Germinal center (tissue), 1 donor: ENCODE measurements at places on chromosomes 5 and 9.

GRCh38 chr5:158267228-158267627, 408.3 kb upstream of the CLINT1 start:
- DNase-seq: no peak

- DNase-seq: no peak
Observed at GRCh38 chr9:33272061-33272460, 7.2 kb downstream of the CHMP5 start.

GRCh38 chr9:33719581-33720374, 75.6 kb upstream of the PRSS3 start:
- DNase-seq: peak; percentile 36

- DNase-seq: no peak
Observed at GRCh38 chr5:124021776-124022175, 509.8 kb downstream of the CSNK1G3 start.

GRCh38 chr5:38925154-38925925, 79.5 kb downstream of the OSMR start:
- DNase-seq: no peak

DNA sequence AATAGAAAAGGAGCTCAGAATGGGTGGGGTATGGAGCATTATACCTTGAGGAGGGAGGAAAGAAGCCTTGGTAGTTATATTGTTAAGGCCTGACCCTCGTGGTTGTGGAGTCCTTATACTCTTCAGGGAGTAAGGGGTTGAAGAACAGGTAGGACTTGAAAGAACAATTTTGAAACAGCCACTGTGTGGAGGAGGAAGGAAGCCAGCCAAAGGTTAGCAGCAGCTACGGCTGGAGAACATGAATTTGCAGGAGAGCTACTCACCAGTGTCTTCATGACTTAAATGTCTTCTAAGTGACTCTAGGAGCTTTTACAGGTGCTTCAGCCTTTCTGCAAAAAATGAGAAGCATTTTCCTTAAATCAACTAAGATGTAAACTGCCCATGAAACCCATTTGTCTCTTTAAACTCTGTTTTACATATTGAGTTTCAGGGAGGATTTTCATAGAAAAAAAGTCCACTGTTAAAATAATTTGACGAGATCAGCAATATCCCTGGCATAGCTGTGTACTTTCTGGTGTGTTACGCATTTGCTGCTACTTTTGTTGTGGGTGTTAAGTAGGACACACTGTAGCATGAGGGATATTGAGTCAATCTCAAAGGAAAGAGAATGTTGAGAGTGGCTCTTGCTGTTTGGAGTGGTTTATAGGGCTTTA, 110.6 kb upstream of the ELL2 start:
- DNase-seq: no peak

DNA sequence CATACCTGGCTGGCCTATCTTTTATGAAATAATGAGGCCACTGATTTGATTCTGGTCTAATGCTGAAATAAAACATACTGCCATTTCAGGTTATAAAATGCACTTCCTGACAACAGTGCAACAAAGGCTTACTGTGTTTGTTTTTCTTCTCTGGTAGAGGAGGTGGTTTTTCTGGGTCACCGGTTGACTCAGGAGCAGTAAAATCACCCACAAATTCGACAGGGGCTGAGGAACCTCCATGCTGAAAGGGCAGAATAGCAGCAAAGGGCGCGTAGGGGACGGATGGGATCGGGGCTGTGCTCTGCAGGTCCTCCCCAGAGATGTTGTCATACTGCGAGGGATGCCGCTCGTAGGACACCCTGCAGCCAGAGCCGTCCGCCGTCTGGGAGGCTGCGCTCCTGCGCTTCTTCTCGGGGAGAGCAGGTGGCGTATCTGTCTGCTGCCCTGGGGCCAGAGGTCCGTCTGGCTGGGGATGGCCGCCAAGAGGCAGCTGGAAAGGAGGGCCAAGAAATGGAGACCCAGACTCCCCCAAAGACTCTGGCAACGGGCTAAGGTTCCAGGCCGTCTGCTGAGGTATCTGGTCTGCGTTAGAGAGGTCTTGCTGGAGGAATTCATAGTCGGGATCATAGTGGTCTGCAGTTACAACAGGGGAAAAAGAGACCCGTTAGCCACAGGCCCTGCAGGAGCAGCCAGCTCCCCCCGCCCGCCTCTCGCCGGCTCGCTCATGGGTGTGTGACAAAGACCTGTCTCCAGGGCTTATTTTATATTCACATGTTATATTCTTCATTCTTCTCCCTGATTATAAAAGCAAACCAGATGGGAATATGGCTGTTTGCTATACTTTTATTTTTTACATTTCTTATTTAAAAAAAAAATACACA, 80.7 kb downstream of the PRRT1B start:
- DNase-seq: no peak

DNA sequence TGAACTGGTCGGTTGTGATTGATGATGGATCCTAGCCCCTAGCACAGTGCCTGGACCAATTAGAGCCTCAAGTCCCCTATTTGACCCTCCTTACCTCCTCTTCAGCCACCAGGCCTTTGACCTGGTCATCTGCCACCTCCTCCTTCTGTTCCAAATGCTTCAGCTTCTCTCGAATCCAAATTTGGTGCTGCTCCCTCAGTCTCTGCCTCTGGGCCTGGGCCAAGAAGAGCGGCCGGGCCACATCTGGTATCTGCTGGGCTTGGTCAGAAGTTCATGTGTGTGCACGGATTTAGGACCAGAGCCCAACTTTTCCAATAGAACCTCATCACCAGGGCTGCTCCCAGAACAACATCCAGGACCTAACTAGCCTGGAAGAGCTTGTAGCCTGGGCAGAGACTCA, 6.5 kb downstream of the SLC35A4 start:
- DNase-seq: no peak

- no peak for DNase-seq
Observed at GRCh38 chr9:109186857-109187520, 19.9 kb upstream of the FRRS1L start.

DNA sequence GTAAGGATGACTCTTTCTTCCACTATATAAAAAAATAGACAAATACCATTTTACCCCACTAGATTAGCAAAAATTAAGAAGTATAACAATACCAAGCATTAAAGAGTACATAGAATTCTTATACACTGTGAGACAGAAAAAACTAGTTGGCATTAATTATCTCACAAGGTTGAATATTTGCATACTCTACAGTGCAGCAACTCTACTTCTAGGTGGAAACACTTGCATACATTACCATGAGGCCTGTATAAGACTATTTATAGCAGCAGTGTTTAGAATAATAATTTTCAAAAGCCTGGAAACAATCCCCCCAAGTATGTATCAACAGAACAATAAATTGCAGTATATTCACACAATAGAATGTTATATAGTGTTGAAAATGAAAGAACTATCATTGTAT, 19.0 kb upstream of the PURA start:
- DNase-seq: no peak

DNA sequence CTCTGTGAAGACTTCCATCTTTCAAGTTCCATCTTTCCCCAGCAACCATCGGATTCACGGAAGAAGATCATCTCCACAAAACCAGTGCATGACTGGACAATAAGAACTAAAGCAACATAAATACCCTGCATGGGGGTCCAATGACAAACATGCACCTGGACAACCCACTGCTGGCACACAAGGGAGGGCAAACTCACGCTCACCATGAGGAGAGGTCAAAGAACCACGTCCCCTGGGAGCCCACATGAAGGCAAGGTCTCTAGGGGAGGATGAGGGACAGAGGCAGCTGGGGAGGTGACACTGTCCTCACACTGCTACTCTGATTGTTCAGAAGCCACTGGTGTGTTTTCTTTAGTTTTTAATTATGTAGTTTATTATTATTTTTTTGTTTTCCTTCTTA, 190.8 kb downstream of the MED10 start:
- DNase-seq: no peak

GRCh38 chr9:109940561-109940960, 160.6 kb downstream of the PALM2AKAP2 start:
- DNase-seq: no peak

- no peak for DNase-seq
Observed at GRCh38 chr5:104793755-104794080, 1231.1 kb upstream of the NUDT12 start.

GRCh38 chr5:78811121-78811817, 162.7 kb upstream of the LHFPL2 start:
- DNase-seq: no peak

DNA sequence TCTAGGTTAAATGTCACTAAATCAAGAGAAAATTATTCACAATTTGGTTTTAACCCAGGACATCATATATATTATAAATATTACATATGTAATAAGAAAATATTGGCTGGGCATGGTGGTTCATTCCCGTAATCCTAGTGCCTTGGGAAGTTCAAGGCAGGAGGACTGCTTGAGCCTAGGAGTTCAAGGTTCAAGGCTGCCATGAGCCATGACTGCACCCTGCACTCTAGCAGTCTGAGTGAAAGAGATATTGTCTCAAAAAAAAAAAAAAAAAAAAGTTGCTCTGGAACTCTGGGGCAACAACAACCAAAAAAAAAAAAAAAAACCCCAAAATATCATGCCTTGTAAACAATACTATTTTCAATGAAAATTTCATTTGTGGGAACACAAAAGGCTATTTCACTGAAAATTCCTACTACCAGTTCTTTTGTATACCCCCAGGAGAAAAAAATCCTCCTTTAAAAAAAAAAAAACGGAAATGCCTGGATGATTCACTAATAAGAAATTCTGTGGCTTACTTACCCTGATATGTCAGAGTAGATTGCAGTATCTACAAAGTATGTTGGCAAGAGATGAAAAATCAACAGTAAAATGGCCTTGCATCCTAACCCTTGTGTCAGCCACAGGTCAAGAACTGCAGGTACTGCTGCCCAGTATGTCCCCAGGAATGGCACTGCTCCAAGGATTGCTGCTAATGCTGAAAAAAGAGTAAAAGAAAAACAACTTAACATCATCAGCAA, 22.6 kb upstream of the CTNNAL1 start:
- DNase-seq: no peak

DNA sequence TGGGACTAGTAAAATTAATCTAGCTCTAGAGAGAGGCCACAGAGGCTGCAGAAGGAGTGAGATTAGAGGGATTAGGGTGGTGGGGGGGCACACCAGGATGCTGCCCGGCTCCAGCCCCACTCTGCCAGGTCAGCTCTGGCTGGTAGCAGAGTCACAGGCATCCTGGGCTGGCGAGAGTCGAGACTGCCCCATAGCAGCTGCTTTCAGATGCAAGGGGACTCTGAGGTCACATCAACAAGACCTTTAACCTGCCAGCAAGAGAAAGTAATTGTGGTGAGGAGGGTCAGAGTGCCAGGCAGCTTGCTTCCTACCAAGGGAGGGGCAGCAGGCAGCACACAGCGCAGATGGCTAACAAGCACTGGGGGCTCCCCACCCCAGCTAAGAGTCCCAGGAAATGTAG, 7.5 kb downstream of the EPB41L4B start:
- DNase-seq: no peak

DNA sequence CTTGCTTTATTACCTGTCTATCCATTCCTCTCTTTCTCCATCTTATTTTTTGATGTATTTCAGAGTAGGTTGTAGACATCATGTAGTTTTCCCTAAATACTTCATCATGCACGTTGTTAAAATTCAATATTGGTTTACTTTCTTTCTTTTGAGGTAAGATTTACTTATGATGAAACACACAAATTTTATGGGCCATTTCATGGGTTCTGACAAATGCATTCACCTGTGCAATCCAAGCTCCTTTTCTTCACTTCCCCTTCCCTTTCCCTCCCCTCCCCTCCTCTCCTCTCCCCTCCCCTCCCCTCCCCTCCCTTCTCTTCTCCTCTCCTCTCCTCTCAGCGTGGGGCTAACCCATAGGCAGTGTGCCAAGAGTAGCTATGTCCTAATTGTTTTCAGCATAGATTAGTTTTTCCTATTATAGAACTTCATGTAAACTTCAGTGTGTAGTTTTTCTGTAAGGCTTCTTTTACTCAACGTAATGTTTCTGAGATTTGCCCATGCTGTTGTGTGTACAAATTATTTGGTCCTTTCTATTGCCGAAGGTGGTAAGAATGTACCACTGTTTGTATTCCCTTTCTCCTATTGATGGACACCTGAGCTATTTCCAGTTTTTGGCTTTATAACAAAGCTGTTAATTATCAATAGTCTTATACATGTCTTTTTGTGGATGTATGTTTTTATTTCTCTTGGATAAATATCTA, 92.9 kb upstream of the CLINT1 start:
- no peak for DNase-seq

- no peak for DNase-seq
Observed at GRCh38 chr5:89951876-89952275, 457.7 kb downstream of the CETN3 start.

GRCh38 chr5:180642779-180643178, 6.6 kb downstream of the FLT4 start:
- DNase-seq: no peak
